ENCODE measurements at places on chromosomes 16 and 17.

- no peak for DNase-seq
Observed at GRCh38 chr17:57485916-57486881, 229.9 kb downstream of the MSI2 start.

DNA sequence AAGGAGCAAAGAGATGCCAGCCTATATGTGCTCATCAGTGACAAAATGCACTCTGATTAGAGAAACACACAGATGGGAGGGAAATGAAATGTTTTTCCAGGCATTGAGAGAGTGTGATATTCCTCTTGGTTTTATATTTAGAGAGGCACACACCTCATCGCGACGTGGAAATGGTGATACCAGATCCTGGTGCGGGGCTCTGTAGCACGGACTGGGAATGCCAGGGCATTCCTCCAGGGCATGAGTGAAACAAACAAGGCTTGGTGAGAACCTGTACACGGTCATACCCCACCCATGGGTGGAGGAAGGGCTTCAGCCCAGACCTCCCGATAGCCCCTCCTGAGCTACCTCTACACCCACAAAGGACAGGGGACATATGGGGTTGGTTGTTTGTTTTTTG, 280.2 kb downstream of the C16orf95 start:
- DNase-seq, result no peak

- DNase-seq, result no peak
Observed at GRCh38 chr17:30332057-30332542, 1.8 kb downstream of the TMIGD1 start.

GRCh38 chr17:55420776-55421178, 858 bp downstream of the MMD start:
- no peak for DNase-seq

- DNase-seq, result no peak
Observed at GRCh38 chr17:79812353-79813258, 15.7 kb upstream of the CBX8 start.

- DNase-seq, result no peak
Observed at GRCh38 chr17:22128723-22129122, 436.4 kb downstream of the KCNJ18 start.

DNA sequence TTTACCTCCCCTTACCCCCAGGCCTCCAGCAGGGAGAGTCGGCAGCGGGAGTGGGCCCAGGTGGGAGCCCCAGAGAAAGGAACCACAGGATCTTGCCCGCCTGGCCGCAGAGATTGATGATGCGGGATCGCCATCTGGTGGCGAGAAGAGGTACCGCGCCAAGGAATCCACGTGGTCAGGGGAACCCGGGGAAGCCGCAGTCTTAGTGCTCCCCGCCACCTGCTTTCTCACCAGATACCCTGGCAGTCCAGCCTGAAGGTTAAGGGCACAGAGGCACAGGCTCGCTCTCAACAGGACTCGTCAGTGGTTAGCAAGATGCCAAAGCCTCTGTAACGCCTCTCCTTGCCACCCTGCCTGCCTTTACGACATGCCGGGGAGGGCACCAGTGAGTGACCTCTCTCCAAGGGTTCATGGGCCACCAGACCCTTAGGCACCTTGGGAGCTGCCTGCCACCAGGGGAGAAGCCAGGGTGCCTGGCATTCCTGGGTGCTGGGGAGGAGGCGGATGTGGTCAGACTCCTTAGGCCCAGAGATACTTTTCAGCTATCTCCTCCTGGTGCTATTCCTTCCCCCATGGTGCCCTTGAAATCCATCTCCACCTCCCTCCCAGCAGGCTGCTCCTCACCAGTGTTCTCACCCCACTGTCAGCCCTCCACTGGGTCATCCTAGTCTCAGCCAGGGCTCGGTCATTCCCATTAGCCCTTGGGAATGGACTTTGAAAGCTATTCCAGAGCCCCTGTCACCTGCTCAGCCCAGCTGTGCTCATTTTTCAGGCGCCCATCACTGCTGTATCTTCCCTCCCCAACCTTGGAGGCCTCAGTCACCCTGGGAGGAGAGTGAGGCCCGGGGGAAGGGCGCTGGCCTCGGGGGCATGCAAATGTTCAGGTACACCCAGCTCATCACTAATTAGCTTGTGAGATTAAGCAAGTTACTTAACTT, 5.5 kb upstream of the RHBDF2 start:
- DNase-seq, result peak; percentile 66

DNA sequence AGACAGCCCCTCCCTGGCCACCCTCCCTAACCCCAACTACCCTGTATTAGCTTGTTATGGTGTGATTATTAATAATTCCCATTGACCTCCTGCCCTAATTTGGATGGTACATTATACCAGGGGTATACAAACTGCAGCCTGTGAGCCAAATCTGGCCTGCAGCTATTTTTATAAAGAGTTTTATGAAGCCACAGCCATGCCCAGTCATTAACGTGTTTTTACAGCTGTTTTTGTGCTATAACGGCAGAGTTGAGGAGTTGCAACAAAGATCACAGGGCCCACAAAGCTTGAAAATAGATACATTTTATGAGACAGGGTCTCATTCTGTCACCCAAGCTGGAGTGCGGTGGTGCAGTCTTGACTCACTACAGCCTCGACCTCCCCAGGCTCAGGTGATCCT, 6.0 kb downstream of the METTL22 start:
- no peak for DNase-seq

GRCh38 chr17:44146375-44147346, 4.9 kb downstream of the HROB start:
- DNase-seq, result no peak

DNA sequence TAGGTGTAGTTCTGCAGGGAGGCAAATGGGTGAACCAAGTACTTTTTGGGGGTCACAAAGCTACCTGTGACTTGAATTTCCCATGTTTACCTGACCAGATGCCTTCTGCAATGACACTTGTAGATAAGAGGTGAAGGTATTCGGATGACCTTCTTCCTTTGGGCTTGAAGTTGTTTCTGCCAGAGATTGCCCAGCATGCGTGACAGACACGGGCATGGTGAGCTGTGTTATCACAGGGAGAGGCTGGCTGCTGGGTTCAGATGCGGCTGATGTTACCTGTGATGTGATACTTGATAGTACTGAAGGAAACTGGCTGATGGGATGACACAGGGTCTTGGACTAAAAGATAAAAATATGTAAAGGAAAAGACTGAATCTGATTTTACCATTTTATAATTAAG, 14.1 kb downstream of the PKD1L3 start:
- DNase-seq, result no peak

DNA sequence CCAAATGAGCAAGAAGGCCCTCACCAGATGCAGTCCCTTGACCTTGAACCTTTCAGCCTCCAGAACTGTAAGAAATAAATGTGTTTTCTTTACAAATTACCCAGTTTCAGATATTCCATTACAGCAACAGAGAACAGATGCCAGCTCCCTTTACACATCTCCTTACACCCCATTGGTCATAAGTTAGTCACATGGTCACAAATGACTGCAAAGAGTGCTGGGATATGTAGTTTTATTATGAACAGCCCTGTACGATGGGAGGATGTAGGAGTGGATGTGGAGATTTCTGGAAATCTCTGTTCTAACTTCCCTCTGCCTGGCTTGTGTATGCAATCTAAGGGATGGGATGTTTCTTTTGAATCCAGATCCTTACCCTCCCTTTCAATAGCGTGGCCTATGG, 13.3 kb upstream of the RPL38 start:
- peak; percentile 62 for DNase-seq

GRCh38 chr16:11576427-11577289, 10.1 kb downstream of the LITAF start:
- no peak for DNase-seq

Measured in fibroblast of the aortic adventitia (primary cell).